ENCODE measurements at places on chromosomes 7 and 10. TPM values are rescaled to one million over a fixed set of nuclear protein-coding genes. Genes with fewer than 3 reads are reported as not detected.

DNA sequence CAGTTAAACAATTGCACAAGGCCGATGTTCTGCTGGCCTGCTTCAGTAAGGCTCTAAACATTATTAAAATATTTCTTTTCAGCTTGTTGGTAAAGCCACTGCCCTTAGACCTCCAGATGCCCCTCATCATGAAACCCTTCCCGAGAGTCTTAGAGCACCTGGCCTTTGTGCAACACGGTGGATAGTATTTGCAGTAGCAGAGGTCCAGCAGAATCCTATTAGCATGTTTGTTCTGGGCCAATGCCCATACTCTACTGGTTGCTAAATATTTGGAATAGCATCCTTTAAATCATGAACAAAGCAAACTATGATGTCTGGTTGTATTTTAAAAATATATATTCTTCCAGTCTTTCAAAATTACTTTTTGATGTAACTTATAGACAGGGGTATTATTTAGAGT, 584.6 kb downstream of the CNTNAP2 start:
- DNase-seq = no peak

DNA sequence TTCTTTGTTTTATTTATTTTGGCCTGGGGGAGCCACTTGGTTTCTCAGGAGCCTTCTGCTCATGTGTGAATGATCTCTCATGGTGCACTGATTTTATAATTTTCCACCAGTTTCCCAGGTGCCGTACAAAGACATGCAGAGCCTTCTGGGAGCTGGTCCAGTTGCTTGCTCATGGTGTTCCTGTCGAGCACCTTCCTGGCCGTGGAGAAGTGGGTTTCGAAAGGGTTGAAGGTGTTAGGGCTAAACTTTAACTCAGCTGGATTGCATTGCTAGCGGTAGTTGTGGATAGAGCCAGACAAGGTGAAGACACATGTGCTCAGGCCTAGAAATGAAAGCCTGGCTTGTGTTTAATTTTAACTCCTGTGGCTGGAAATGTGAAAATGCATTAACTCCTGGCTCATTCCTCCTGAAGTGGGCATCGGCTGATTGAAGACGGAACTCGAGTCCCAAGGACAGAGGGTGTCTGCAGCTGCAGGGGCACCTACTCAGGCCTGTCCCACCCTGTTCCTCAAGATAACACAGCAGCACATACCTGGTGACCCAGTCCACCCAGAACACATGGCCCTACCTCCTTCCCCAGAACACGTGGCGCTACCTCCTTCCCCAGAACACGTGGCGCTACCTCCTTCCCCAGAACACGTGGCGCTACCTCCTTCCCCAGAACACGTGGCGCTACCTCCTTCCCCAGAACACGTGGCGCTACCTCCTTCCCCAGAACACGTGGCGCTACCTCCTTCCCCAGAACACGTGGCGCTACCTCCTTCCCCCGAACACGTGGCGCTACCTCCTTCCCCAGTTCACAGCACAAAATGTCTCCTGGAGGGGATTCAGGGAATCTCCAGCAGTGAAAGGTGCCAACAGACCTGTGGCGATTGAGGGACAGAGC, 133.2 kb downstream of the WDR37 start:
- no peak for DNase-seq

DNA sequence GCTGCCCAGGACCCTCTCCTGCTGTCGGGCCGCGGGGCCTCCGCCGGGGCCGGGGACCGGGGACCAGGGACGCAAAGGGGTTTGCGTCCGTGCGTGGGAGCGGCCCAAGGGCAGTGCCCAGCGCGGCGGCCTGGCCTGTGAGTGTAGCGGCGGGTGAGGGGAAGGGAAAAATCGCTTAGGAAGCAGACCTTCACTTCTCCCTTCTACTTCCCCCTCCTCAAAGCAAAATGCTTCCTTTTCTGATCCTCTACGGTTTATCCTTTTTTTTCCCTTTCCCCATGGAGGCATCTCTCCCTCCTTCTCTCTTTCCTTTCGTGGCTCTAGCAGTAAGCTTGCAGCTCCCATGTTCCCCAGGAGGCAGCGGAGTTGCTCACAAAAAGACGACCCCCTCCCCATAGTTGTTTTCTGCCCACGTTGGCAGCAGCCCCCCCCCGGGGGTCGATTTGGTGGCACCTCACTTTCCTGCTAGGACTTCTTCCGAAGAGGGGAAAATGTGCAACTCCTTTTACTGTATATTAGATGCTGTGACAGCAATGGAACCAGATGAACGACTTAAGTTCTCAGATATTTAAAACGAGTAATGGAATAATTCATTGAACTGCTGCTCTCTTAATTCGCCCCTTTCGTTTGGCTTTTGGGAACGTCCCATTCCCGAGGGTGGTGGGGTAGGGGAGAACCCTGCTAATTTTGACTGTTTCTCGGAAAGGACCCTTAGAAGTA, 724 bp downstream of the CAPZA2 start:
- DNase-seq = no peak

- DNase-seq = no peak
These were observed 615.1 kb downstream of the SUGCT start for GRCh38 chr7:40749877-40750276.

DNA sequence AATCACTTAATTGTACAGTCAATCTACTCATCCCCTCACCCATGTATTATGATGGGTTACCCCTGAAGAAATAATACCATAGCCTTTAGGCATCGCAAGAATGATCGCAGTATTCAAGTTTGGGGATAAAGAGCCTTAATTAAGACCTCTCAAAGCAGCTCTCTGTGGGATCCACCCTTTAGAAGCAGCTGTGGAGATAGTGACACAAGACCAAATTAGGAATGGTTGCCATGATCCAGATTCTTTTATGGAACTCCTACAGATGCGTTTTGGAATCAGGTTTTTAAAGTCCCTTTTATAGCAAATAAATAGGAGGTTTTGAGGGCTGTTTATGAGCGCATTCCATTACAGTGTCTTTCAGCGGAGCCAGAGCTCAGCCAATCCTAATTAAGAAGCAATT, 12.2 kb downstream of the TES start:
- DNase-seq = no peak

GRCh38 chr10:79406683-79407422, 38.6 kb downstream of the ZCCHC24 start:
- DNase-seq = no peak

DNA sequence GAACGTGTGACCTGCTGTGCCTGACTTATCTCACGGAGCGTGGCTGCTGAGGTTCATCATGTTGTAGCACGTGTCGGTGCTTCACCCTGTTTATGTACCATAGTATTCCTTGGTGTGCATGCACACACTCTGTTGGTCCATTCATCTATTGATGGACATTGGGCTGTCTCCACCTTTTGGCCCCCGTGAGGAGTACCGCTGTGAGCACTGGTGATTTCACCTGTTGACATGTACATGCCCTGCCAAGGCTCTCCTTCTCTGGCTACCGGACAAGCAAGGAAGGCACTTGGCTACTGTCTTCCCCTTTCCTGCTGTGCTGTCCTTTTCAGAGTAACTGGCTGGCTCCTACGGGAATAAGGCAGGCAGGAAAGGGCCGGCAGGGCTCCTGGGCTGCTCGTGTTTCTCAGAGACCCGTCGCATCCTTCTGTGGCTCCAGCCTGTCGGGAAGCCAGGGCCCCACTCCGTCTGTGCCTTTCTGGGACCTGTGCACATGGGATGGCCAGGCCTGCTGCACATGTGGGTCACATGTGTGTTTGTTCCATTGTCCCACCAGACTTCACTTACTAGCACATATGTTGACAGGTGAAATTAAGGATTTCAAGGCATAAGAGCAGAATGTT, 17.8 kb upstream of the TBRG4 start:
- DNase-seq = no peak

- no peak for DNase-seq
These were observed 1.9 kb upstream of the ACBD5 start for GRCh38 chr10:27242473-27242950.

GRCh38 chr10:124123156-124123555, 29.8 kb upstream of the CHST15 start:
- no peak for DNase-seq

- DNase-seq = no peak
These were observed 5.2 kb upstream of the IGF2BP3 start for GRCh38 chr7:23475576-23475839.

DNA sequence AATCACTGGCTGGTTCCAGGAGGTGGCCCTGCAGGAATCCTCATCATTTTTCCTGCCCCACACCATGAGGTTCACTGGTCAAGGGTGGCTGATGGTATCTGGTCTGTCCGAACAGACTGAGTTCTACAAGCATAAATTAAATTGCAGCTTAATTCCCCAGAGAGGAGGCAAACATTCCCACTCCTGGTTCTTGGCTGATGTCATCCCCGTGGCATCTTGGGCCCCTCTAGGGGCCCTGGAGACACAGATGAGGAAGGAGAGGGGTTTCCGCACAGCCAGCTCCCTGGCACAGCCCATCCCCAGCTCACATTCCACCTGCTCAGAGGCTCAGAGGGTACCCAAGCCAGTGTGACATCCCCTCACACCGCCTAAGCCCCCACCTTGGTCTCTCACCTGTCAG, 5.3 kb upstream of the KLRG2 start:
- DNase-seq = no peak

GRCh38 chr10:65142641-65143435, 1621.6 kb downstream of the REEP3 start:
- no peak for DNase-seq

- no peak for DNase-seq
These were observed 29.3 kb downstream of the DNAJC12 start for GRCh38 chr10:67808704-67809103.

DNA sequence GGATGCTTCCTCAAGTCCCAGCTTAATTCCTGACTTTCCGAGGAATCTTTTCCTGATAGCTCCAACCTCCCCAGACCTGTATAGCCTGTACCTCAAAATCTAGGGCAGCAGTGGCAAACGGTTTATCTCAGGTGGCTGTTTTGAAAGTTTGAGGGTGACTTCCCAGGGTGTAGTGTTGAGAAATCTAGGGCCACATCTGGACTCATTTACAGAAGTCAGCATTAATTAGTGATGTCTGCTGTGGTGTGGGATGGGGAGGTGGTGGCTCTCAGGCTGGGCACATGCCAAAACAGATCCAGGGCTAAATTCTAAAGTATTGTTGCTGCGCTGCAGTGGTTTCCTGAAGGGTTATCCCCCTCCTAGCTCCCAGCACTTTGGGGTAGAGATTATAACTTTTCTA, 38.0 kb downstream of the UNC5B start:
- no peak for DNase-seq

DNA sequence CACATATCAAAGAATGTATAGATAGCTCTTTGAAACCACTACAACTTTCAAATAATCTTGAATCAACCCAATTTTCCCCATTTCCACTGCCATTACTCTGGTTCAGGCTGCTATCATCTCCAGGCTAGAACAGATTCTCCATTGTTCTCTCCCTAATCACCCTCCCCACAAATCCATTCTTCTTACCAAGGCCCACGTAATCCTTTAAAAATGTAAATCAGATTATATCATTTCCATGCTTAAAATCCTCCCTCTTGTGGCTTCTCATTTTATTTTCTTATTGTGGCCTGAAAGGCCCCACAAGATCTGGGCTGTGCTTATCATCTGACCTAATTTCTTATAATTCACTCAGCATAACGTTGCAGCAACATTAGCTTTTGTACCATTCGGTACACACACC, 3.0 kb upstream of the PON1 start:
- no peak for DNase-seq

- peak; percentile 10 for DNase-seq
These were observed 52.4 kb upstream of the ITGB1 start for GRCh38 chr10:33010132-33011037.

GRCh38 chr7:80499350-80499953, 12.4 kb downstream of the GNAT3 start:
- no peak for DNase-seq

- DNase-seq = no peak
These were observed 29.7 kb upstream of the DNAJB6 start for GRCh38 chr7:157306846-157307838.

DNA sequence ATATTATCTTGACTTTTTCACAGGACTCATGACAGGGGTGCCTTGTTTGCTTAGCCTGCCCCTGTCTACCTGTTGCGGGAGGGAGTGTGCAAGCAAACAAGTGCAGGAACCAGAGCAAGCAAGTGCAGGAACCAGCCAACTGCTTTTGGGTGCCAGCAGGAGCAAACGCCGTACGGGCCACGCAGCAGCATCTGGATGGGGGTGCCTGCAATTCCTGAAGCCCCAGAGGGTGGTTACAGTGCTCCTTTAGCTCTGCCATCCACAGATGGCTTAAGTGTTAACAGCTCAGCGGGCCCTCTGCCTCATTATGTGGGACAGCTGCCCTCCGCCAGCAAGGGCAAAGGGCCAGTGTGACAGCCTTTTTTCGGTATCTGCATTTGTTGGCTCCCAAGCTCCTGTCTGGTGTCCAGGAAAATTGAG, 83.5 kb downstream of the MICU1 start:
- DNase-seq = no peak

DNA sequence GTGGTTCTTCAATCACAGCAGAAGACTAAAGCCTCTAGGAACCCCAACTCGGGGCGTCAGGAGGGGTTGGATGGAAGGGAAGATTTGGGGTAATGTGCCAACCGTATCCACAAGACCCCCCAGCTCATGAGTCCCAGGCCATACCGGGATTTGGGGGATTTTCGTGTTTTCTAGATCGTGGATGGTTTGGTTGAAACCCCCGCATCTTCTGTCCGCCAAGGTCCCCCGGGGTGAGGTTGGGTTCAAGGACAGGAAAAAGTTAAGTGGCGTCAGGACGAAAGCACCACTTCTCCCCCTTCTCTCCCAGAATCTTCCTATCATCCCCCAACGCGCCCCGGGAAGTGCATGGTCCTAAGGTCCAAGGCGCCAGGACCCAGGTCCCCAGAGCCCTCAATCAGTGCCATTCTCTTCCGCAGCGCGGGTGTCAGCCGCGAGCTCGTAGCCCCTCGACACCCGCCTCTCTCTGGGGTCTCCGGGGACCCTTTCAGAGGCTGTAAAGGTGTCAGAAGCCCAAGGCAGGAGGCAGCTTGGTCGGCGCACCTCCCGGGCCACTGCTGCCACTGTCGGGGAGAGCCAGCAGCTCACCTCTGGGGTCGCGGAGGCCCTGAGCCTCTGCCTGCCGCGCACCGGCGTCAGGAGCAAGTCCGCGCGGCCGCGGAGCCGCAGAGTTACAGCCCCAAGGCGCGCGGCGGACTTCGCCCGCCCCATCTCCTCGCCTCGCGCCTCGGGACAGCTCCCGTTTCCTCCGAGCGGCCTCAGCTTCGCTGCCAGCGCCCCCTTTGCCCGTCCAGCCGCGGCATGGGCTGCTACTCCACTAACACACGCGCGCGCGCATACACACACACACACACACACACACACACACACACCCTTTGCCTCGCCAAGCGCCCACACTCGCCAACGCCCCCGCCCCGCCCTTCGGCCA, 1.5 kb downstream of the MKX start:
- DNase-seq = peak; percentile 73

CC2D2B gene
- 0.71 TPM for total RNA-seq

PFKP gene
- total RNA-seq = 128 TPM

CCDC172 gene
- 3.6 TPM for total RNA-seq

MUC12 gene
- 7.0 TPM for total RNA-seq

ADO gene
- 27.9 TPM for total RNA-seq

SPDYE6 gene
- total RNA-seq = not detected

DCLRE1A gene
- 11.4 TPM for total RNA-seq

IL15RA gene
- total RNA-seq = 0.98 TPM

PKD2L1 gene
- 0.20 TPM for total RNA-seq

FXYD4 gene
- total RNA-seq = not detected

GPR22 gene
- total RNA-seq = not detected

PLPP4 gene
- not detected for total RNA-seq

CD36 gene
- 0.60 TPM for total RNA-seq

COBL gene
- total RNA-seq = 36.5 TPM

EMX2 gene
- not detected for total RNA-seq
